ENCODE measurements at places on chromosomes 13 and 19.

- DNase-seq = no peak
These were observed at the start of gene PEAK3 for GRCh38 chr19:2282062-2282861. PEAK3 (minus strand) TSS chr19:2282175; CDS start chr19:2280931, 1,244 bp downstream.

GRCh38 chr13:32745509-32745908, 159.3 kb downstream of the PDS5B start:
- DNase-seq = no peak

DNA sequence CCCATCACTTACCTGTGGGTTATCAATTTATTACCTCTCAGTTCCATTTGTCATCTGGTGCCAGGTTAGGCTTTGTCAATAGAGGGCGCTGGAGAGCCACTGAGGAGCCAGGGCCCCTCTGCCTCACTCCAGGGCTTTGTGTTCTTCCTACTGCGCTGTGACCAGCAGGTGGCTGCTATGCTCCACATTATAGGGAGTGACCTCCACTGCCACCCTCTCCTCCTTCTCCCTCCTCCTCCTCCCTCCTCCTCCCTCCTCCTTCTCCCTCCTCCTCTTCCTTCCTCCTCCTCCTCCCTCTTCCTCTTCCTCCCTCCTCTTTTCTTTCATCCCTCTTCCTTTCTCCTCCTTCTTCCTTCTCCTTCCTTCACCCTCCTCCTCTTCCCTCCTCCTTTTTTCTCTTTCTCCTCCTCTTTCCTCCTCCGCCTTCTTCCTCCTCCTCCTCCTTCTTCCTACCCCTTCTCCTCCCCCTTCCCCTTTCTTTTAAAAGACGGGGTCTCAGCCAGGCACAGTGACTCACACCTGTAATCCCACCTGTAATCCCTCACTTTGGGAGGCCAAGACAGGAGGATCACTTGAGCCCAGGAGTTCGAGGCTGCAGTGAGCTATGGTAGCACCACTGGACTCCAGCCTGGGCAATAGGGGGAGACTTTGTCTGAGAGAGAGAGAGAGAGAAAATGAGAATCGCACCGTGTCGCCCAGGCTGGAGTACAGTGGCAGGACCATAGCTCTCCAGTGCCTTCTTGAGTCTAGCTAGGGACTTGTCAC, 10.3 kb upstream of the ZBTB32 start:
- DNase-seq = peak; percentile 82

GRCh38 chr19:19105365-19106055, 32.8 kb downstream of the TMEM161A start:
- DNase-seq = no peak

DNA sequence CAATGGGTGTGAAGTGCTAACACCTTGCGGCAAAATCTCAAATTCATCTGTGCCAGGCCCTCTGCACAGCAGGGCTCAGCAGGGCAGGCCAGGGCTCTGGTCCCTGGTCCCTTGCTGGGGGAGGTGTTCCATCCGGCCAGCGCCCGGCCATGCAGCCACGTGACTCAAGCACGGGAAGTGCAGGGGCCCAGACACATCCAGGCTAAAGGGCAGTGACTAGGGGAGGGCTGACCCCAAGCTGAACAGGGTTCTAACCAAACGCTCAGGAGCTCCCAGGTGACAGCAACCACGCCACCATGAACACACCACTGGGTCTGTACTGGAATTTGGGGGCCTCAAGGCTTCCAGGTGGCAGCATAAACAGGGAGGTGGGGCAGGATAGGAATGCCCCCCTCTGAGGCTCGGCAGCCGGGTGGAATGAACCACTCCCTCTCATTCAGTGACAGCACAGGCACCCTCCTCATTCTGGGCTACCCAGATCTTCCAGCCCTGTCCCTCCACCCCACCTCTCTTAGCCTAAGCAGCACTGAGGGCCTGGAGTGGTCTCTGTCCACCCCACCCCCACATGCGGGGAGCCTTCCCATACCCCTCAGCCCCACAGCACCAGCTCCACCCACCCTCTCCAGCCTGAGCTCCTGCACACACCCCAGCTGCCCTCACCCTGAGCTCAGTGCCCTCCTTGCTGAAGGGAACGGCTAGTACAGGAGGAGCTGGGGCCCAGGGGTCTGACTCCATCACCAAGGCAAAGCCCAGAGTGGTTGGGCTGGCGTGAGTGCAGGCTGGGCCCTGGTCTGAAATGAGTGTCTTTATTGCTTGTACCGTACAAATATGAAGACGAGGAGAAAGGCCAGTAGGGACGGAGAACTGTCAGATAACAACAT, 5.3 kb upstream of the CCNP start:
- DNase-seq = no peak

DNA sequence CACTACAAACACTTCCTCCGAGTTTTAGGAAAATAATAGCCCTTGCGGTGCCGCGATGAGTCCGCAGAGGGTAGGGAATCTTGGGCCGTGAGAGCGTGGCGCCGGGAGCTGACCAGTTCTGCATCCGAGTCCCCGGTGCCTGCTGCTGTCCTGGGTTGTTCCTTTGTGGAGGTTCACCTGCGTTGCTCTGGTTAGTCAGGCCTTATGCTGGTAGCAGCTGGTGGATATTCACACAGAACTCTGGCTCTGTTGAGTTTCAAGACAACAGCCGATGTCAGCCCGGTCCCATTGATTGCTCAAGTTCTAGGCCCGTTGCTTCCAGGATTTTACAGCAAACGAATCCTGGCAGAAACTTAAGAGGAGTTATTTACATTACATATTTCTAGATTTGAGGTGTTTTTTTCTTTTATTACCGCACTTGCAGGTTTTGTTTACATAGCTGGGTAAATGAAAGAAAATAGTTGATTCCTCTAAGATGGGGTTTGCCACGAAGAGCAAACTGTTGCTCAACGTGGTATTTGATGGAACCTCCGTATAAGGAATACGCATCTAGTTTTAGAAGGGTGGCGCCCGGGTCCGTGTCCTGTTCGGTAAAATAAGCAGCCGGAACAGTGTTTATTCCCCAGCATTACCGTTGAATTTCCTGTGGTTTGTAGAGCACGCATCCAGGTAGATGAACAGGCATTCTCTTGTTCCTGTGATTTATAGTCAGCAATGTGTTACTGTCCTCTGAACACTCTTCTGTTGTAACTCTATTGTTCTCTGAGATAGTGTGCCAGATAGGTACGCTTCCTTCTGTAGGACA, 1.3 kb downstream of the CLDN10 start:
- no peak for DNase-seq

- no peak for DNase-seq
These were observed 14.9 kb upstream of the PTBP1 start for GRCh38 chr19:782185-782877.

DNA sequence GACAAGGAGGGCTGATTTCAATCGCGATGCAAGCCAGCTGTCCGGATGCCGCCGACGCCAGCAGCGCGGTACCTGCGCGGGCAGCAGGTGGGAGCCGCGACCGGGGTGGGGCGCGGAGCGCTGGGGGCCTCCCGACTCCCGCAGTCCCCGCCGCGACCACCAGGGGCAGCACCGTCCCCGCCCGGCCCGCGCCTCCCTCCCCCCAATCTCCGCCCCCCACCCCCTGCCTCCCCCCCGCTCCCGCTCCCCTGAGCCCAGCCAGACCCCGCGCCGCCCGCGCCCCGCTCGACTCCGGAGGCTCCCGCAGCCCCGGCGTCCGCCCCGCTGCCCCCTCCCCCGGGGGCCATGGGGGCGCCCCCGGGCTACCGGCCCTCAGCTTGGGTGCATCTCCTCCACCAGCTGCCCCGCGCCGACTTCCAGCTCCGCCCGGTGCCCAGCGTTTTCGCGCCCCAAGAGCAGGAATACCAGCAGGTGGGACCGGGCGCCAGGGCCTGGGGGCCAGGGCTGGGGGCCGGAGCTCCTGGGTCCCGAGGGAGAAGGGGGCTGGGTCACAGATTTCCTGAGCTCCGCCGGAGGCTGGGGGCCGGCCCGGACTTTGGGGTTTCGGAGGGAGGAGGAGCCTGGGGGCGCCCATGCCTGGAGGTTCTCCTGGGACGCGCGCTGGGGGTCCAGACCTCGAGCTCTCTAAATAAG, at the start of gene TTYH1:
Gene TTYH1 (plus strand): TSS at position 257 of the 693 bp plus-strand sequence. CDS start 89 bp downstream, at position 346.
- DNase-seq = peak; percentile 22

- no peak for DNase-seq
These were observed 240.5 kb downstream of the ENOX1 start for GRCh38 chr13:43546251-43546650.

GRCh38 chr19:1437609-1438008, 587 bp upstream of the RPS15 start:
- no peak for DNase-seq

GRCh38 chr19:30648866-30649862, 277.0 kb downstream of the ZNF536 start:
- no peak for DNase-seq

GRCh38 chr13:88800505-88800904, 1129.3 kb downstream of the SLITRK5 start:
- DNase-seq = no peak

GRCh38 chr19:14542711-14543328, 13.4 kb downstream of the TECR start:
- DNase-seq = no peak

GRCh38 chr13:85724546-85725432, 74.4 kb downstream of the SLITRK6 start:
- DNase-seq = no peak

DNA sequence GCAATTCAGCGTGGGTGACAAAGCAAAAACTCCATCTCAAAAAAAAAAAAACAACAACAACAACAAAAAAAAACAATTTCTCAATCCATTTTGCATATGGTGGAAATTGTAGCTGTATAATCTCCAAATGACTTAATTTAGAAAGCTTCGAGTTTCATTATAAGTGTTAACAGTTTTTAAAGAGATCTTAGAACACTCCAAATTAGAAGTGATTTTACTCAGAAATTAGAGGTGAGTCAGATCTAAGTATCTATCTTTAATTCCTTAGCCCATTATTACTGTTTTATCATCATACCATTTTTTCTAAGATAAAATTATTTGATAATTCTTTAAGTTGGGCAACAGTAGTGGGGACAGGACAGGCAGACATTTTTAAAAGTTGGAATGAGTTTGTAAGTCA, 60.5 kb downstream of the ZMYM2 start:
- no peak for DNase-seq

DNA sequence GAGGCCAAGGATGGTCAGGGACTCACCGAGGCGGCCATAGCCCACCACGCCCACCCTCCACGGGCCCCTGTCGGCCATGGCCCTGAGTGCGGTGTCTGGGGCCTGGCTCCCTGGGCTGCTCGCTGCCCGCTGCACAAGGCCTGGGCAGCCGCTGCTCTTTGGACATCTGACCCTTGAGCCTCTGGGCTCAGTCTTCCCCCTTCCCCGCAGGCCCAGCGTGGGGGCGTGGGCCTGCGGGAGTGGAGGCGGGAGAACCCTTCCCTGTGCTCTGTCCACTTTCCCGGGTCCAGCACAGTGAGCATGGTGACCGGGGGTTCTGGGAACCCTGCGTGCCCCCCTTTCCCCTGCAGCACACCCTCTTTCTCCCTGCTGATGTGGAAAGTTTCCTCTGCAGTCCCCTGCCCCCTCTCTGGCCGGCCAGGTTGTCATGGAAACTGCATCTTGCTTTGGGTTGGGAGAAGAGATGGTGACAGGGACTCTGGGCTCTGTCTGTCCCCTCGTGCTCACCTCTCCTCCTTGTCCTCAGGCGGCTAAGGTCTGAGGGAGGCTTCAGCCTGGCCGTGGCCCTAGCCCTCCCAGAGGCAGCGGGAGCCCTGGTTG, at the start of gene ASPDH:
Gene ASPDH (minus strand): TSS at position 168 of the 600 bp plus-strand sequence. CDS start 90 bp downstream, at position 78.
- DNase-seq = no peak

- DNase-seq = no peak
These were observed 689.3 kb upstream of the ATXN8OS start for GRCh38 chr13:69418319-69418718.

DNA sequence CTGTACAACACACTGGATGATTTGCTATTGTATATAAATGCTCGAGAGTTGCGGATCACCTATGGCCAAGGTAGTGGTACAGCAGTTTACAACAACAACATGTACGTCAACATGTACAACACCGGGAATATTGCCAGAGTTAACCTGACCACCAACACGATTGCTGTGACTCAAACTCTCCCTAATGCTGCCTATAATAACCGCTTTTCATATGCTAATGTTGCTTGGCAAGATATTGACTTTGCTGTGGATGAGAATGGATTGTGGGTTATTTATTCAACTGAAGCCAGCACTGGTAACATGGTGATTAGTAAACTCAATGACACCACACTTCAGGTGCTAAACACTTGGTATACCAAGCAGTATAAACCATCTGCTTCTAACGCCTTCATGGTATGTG, 21.5 kb downstream of the OLFM4 start:
- DNase-seq = no peak

- no peak for DNase-seq
These were observed 9.9 kb downstream of the CDC16 start for GRCh38 chr13:114244637-114245036.

GRCh38 chr13:35460061-35460460, 16.4 kb downstream of the MAB21L1 start:
- no peak for DNase-seq

GRCh38 chr19:46232468-46232867, 2.9 kb downstream of the IGFL1 start:
- DNase-seq = no peak

GRCh38 chr13:25281935-25282332, 5.4 kb downstream of the MTMR6 start:
- DNase-seq = no peak

- DNase-seq = no peak
These were observed 132.7 kb upstream of the KL start for GRCh38 chr13:32883474-32883873.

DNA sequence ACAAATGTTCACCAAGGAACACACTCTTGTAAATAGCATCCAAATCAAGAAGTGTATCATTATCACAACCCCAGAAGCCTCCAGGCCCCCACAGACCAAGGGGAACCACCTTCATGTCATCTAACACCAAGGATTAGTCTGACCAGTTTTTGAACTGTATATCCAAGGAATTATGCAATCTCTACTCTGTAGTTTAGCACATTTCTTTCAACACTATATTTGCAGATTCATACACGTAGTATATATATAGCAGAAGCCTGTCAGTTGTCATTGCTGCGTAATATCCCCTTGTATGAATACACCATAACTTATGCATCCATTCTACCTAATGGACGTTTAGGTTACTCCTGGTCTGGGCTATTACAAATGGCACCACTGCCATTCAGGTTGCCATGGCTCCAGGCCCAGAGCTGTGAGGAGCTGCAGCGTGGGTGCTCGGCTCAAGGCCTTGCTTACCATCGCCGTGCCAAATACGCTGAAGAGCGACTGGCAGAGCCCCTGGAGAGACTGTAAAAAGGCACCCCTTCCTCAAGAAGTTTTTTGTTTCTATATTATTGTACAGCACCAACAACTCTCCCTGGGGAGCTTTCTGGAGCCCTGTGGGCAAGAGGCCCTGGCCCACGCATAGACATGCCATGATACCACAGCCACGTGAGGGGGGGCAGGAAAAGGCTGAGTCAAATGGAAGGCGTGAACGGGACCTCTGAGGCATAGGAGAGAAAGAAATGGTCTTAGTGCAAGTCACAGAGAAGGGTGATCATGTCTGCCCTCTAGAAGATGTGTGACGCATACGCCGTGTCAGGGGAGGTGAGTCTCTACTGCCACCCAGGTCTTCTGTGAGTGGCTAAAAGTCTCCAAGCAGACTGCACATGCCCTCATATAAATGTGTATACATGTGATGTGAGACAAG, 10.8 kb downstream of the LATS2 start:
- no peak for DNase-seq

- no peak for DNase-seq
These were observed 282.8 kb upstream of the EDNRB start for GRCh38 chr13:78201411-78201810.

GRCh38 chr13:31053091-31053490, 108.6 kb downstream of the HSPH1 start:
- no peak for DNase-seq

GRCh38 chr13:20148501-20149183, 12.2 kb downstream of the GJA3 start:
- no peak for DNase-seq

- no peak for DNase-seq
These were observed 30.8 kb downstream of the CCNE1 start for GRCh38 chr19:29842471-29843179.

GRCh38 chr13:72255908-72256307, 388.9 kb upstream of the DACH1 start:
- no peak for DNase-seq

Measured in stimulated activated CD4-positive, alpha-beta T cell treated with anti-CD3 and anti-CD28 coated beads, Interleukin-12 subunit alpha, Interleukin-12 subunit beta, amount 100 ng/mL, for 24 hours (primary cell).